Karpas-422 (cell line): ENCODE measurements at places on chromosomes 7 and 10. TPM values are rescaled to one million over a fixed set of nuclear protein-coding genes. Genes with fewer than 3 reads are reported as not detected.
A peak's percentile ranks its signal among the peaks of the same experiment; 100 is the strongest.

Gene PNLIPRP2
- not detected in 2 replicates for total RNA-seq

Gene FAM131B
- 0.11 TPM in 1 of 2 replicates, not detected in the other for total RNA-seq

Gene SPDYE16
- not detected in 2 replicates for total RNA-seq

Gene GCK
- total RNA-seq = not detected in 2 replicates

GRCh38 chr10:91146146-91146545 lies 74.3 kb upstream of the PCGF5 start:
- DNase-seq = no peak

DNA sequence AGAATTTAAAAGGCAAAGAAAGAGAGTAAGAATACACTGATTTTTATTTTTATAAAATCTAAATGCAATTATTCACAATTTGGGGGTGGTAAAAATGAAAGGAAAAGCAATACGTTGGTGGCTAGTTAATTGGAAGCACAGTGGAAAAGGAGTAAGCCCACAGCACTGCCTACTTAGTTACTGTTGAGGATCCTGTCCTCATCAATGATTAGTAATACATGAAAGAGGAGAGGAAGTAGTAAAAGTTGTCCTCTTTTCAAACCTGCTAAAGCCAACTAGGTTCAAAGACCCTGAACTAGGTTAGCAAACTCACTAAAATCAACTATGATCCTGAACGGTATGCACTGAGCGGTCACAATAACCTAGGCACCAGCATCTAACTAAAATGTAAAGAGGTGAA lies 52.7 kb upstream of the LRRN3 start:
- no peak for DNase-seq

DNA sequence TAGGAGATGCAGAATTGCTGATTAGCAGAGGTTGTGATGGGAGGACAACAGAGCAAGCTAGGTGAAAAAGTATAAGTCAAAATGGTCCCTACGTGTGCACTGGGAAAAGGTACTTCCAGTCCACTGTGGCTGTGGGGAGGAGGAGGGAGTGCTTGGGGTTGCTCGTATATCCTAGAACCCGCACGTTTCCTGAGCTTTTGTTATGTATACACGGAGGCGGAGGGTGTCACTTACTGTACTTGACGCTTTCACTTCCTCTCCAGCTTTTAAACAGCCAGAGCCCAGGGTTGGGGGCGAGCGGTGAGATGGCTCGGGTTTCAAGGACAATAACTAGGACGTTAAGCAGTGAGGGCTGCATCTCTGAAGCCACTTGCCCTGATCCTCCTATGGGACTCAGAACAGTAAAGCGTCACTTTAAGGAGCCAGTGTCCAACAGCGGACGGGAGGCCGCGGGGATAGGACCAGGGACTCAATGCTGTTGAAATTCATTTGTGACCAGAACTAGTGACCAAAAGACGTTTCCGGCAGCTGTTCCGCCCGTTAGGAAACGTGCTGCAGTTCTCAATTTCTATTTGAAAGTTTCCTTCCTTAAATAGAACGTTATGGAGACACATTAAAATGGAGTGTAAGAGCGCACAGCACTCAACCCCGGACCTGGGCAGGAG lies 985 bp upstream of the ETV1 start:
- DNase-seq = peak; percentile 45

- peak; percentile 54 for DNase-seq
These were observed 1.4 kb downstream of the SFR1 start for GRCh38 chr10:104123397-104123796.

- DNase-seq = no peak
These were observed 74.0 kb downstream of the BMPER start for GRCh38 chr7:33979300-33979806.

GRCh38 chr10:1169981-1170866 lies 114.0 kb downstream of the WDR37 start:
- no peak for DNase-seq

DNA sequence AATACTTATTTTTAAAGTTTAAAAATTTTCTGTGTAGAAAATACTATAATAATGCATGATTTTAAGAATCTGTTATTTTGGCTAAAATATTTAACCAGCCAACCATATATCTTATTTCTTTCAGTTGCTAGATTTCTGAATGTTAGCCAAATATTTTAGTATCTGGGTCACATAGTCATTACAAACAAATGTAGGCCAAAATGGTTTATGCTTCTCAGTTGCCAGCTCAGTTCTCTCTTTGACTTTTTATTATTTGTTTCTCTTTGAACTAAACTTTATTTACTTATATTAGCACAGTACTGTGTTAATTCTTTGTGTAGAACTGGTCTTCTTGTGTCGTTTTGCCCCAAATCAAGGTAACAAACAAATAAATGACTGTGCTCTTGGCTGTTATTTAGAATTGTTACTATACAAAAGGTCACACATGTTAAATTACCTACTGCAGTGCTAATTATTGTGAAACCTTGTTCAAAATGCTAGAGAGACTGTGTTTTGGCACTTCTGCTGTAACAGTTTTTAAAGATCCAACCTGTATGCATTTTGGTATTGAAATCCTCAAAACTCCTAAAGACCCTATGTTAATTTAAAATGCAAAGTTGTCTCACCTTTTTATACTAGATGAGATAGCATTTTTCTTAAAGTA lies 39.8 kb downstream of the ZEB1 start:
- no peak for DNase-seq

DNA sequence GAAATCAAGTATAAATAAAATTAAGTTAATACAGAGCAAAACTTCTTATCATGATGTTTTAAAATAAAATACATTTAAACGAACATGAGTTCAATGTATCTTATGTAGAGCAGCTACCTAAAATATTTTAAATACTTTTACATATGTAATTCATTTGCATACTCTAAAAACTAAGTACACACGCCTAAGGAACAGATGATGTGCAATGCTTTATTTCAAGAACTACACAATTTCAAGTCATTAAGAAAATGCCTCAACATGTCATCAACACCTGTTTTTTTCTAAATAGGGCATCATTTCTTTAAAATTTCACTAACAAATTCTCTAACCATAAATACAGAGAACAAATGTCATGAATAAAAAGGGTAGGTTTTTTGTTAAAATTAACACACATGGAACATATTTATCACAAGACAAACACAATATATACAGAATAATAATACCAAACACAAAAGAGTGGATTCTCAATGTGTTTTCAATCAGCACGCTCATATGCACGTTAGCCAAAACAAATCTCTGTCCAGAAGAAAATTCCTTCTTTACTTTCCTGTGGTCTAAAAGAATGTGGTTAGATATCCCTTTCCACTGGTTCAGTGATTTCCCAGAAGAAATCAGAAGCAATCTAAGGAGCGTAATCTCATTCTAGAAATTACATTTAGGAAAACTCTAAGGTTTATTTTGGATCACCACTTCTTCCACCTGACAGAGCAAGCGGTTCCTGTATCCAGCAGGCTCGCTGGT lies 73.0 kb upstream of the PFKP start:
- no peak for DNase-seq

DNA sequence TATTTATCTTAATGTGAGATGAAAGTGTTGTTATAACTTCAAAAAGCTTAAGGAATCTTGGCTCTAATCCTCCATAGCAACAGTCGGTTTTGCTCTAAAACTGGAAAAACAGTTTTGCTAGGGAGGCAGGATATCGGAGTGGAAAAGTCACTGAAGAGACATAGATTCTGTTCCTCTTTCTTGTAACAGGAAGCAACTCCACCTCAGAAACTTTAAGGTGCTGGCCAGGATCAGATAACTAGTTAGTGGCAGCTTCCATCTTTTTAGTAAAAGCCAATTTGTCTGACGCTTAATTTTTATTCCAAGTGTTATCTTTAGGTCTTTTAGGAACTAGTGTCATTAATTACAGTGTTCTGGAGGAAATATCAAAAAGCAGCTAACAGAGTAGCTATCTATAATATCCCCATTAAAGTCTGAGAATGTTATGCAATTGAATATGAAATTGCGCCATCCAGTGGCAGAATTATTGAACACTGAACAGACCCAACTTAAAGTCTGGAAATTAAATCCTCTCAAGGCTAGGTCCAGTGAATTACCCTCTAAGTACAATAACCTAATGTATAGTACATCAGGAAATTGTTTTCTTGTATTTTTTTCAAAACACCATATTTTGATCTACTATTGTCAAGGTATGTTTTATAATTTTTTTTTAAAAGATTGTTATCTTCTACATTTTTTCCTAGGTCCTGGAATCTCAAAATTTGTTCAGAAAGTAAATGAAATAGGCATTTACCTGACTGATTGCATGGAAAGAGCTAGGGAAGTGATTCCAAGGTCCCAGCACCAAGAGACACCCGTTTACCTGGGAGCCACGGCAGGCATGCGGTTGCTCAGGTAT lies 65.9 kb upstream of the CC2D2B start:
- DNase-seq = peak; percentile 72

GRCh38 chr7:135758531-135758932 lies 9.9 kb upstream of the FAM180A start:
- no peak for DNase-seq

DNA sequence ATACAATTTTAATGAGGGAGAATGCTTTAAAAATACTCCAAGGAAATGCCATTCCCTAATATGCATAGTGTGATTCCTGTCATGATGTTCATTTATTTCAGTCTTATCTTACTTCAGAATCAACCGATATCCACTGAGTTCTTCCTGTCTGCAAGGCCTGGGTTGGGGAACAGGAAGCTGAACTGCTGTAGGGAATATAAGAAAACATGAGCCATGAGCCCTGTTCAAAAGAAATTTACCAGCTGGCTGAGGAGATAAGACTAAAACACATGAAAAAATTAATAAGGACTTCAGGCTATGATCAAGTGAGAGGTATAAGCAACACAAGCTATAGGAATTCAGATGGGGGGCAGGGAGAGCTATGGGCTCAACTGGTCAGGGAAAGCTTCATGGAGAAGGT lies 184.7 kb downstream of the PLPP4 start:
- DNase-seq = no peak

DNA sequence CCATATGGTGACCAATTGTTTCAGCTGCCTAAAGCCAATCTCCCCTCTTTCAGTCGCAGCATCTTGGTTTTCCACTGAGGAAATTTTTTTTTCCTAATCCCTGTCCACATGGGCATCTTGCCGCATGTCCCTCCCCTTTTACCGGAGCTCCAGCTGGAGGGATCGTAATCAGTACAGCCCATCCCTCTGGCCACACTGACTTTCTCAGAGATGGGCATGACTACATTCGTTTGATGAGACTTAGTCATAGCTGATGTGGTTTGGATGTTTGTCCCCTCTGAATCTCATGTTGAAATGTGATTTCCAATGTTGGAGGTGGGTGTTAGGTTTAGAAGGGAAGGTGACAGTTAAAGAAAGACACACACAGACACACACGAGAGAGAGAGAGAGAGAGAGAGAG lies 186.8 kb upstream of the CXCL12 start:
- no peak for DNase-seq

DNA sequence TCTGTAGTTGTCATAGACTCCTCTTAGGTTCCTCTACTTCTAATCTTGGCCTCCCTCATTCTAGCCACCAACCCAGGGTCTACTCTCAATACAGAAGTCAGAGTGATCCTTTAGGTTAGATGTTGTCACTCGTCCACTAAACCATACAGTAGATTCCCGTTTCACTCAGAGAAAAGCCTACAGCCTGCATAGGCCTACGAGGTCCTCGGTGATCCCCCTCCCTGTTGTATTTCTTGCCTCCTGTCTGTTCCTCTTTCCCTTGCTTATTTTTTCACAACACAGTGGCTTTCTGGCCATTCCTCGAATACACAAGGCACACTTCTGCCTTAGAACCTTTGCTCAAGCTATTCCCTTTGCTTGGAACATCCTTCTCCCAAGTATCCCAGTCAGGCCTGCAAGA lies 183.0 kb upstream of the PRSS1 start:
- no peak for DNase-seq

DNA sequence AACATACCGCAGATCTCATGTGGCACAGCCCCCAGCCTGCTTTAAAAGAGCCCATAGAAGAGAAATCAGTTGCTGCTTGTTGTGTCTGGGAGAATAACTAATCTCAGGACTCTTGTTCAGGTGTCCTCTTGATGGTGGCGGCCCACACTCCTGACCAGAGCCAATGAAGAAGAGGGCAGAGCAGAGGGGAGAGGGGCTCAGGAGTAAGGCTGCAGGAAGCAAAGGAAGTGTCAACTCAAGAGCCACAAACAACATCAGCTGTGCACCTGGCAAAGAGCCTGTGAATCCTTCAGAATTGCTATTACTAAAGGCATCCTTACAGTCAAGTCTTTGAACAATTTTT lies 59.8 kb upstream of the PTN start:
- DNase-seq = no peak

GRCh38 chr7:17651863-17652385 lies 288.4 kb downstream of the SNX13 start:
- no peak for DNase-seq

GRCh38 chr7:82384051-82384464 lies 59.5 kb downstream of the CACNA2D1 start:
- no peak for DNase-seq

GRCh38 chr7:132407764-132408163 lies 168.5 kb downstream of the PLXNA4 start:
- no peak for DNase-seq
